Body of pancreas (tissue), 4 donors: ENCODE measurements at places on chromosomes 2 and 18.

DNA sequence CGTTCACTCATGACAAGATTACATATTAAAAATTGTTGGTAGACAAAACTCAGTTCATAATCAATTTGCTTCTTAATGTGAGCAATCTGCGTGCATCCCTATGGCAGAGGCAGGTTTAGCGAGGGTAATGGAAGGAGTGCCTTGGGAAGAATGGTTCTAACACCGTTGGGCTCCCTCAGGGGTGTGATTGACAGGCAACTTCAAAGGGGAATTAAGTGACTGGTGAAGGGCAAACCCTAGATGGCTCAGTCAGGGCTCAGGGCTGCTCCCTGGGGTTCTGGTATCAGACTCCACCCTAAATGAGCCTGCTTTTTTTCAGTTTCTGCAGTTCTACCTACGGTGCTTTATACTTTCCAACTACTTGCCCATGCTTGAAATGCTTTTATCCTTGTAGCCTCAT lies 419.5 kb upstream of the CELF4 start:
- DNase-seq, result no peak
- no peak overlapping the region for H3K27ac ChIP-seq
- H3K4me3 ChIP-seq, result no peak overlapping the region
- H3K36me3 ChIP-seq, result no peaks in the 10 kb centered on the region
- H3K4me1 ChIP-seq, result no peaks in the 10 kb centered on the region

GRCh38 chr2:56449449-56449860 lies 265.7 kb downstream of the CCDC85A start:
- DNase-seq, result no peak
- H3K4me1 ChIP-seq, result peaks cover 8% of the 10 kb centered on the region
- H3K27ac ChIP-seq, result peak overlapping the region; percentile 46
- no peaks in the 10 kb centered on the region for H3K36me3 ChIP-seq

DNA sequence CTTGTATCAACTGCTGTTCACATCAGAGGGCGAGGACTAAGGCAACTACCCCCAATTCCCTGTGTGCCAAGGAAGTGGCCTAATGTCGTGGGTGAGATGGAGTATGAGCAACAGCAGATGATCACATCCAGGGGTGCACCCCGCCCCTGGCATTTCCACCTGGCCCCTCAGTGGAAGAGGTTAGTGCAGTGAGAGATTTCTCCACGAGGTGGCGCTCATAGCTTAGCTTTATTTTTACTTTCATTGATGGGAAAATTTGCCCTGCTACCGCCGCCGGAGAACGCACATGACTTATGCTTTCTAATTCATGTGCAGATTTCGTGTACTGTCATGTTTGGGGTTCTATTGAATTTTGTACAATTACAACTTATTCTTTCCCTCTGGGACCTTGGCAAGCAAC lies 470.6 kb upstream of the MEX3C start:
- no peak overlapping the region for H3K4me3 ChIP-seq
- no peaks in the 10 kb centered on the region for H3K27me3 ChIP-seq
- H3K4me1 ChIP-seq, result peaks cover 6% of the 10 kb centered on the region
- DNase-seq, result peak; percentile 66
- H3K36me3 ChIP-seq, result no peaks in the 10 kb centered on the region
- no peak overlapping the region for H3K27ac ChIP-seq

DNA sequence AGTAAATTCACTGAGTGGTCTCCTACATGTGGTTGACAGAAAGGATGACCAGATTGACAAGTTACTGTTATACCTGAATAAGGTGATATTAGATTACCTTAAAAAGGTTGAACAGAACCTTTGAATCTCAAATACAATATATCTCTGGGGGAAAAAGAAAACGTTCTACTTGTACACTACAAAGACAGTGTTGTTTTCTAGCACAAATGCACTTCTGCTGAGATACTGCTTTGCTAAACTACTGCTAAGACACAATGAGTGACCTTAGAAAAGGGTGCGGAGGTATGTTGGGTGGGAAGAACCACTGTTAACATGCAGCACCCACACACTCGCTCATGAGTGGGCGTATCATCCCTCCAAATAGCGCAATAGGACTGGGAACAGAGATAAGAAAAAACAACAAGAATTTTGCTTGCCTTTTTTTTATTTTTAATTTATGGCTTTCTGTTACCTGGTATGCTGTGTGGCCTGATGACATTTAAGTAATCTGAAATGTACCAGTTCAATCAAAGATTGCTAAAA lies 6.1 kb downstream of the BCL2 start:
- H3K4me1 ChIP-seq, result peaks cover 6% of the 10 kb centered on the region
- H3K27ac ChIP-seq, result no peak overlapping the region
- H3K36me3 ChIP-seq, result no peaks in the 10 kb centered on the region
- no peaks in the 10 kb centered on the region for H3K27me3 ChIP-seq

DNA sequence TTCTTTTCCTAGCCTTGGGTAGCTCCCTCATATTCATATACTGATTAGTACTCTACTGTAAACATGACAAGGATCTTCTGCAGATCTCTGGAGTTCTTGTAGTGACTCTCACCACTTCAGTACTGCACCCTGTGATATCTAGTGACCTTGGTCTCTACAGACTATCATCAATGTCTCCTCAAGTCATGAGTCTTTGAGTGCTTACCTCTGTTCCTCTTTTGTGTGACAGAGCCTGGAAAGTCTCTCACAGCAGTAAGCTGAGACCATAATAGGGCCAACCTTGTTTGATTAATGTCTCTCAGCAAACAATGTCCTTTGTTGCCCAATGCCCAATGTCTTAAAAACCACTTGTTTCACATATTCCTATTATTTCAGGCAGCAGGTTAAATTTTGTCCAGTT lies 34.2 kb upstream of the BAZ2B start:
- H3K4me1 ChIP-seq, result no peaks in the 10 kb centered on the region
- no peak overlapping the region for H3K27ac ChIP-seq
- no peak overlapping the region for H3K4me3 ChIP-seq
- no peak for DNase-seq
- no peaks in the 10 kb centered on the region for H3K27me3 ChIP-seq

DNA sequence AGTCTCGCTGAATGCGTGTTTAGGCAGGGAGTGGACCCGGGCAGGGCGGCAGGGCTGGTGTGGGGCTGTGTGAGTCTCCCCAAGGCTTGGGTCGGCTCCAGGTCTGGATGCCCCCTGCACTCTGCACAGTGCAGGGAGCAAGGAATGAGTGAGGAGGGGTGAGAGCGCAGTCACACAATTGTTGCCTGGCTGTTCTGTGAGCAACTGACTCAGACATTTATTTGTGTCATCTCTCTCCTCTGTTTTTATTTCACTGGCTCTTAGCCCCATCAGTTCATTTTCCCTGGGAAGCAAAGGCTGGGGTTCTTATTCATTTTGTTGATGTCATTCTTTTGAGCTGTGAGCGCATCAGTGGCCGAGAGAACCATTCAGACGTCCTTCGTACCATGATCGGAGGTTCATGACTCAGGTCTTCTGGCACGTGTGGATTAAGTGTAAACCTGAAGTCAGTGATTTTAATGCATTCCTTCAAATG lies 61.1 kb downstream of the GATA6 start:
- DNase-seq, result no peak
- H3K27ac ChIP-seq, result no peak overlapping the region
- H3K36me3 ChIP-seq, result no peaks in the 10 kb centered on the region
- no peak overlapping the region for H3K4me3 ChIP-seq
- no peaks in the 10 kb centered on the region for H3K4me1 ChIP-seq

- no peak for DNase-seq
- peaks cover 6% of the 10 kb centered on the region for H3K4me1 ChIP-seq
- no peaks in the 10 kb centered on the region for H3K27me3 ChIP-seq
- no peaks in the 10 kb centered on the region for H3K36me3 ChIP-seq
These were observed 47.2 kb downstream of the MAP2 start for GRCh38 chr2:209471037-209471436.

- no peak overlapping the region for H3K27ac ChIP-seq
- H3K4me3 ChIP-seq, result no peak overlapping the region
- peaks cover 5% of the 10 kb centered on the region for H3K4me1 ChIP-seq
- no peaks in the 10 kb centered on the region for H3K27me3 ChIP-seq
These were observed 569.3 kb downstream of the TNS1 start for GRCh38 chr2:217433522-217433921.

- H3K27me3 ChIP-seq, result no peaks in the 10 kb centered on the region
- H3K36me3 ChIP-seq, result no peaks in the 10 kb centered on the region
- no peak for DNase-seq
- H3K4me3 ChIP-seq, result no peak overlapping the region
- no peak overlapping the region for H3K27ac ChIP-seq
These were observed 1624.9 kb upstream of the CELF4 start for GRCh38 chr18:39190508-39190907.

DNA sequence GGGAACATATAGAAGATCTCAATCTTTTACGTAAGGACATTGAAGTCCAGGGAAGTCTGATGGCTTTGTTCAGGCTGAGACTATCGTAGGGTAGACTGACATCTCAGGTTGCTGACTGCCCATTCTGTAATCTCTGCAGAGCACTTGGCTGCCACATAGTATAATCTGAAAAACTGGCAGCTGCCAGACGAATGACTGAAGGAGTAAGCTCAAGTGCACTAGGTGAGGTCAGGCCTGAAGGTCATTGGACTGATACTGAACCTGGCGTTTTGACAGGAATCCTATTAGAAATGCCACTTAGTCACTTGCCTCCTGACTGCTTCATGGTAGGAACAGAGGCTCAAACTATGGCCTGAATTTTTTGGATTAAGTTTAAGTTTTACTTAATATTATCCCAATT lies 23.5 kb downstream of the GPD2 start:
- peak; percentile 44 for DNase-seq
- H3K36me3 ChIP-seq, result no peaks in the 10 kb centered on the region
- H3K27me3 ChIP-seq, result no peaks in the 10 kb centered on the region
- H3K27ac ChIP-seq, result no peak overlapping the region
- no peak overlapping the region for H3K4me3 ChIP-seq

GRCh38 chr2:235864733-235865515 lies 303.3 kb downstream of the GBX2 start:
- no peaks in the 10 kb centered on the region for H3K4me1 ChIP-seq
- DNase-seq, result no peak
- no peak overlapping the region for H3K27ac ChIP-seq

DNA sequence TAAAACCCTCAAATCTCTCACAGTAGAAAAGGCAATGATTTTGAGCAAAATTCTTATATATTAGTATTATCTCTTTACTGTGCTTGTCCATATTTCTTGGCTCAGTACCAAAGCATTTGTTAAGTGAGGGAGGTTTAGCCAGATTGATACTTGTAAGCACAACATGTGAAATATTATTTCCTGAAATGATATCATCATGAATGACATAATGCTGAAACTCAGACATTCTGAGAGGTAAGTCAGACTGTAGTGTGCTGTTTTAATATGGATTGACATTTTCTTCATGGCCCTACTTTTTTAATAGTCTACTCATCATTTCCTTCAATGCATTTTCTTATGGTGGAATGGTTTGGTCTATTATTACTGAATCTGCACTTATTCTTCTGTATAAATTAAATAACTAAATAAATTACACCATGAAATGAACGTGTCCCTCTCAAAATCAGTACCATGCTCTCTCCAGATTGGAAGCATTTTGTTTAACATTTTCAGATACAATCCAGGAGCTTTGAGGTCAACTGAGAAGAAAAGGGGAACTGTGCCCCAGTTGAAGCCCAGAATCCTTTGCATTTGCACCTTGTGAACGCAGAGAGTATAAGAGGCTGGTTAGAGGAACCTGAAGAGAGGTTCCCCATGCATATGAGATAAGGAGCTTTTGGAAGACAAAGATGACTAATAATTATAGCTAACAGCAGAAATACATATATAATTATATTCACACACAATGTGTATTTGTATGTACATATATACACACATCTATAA lies 50.1 kb upstream of the CRACDL start:
- H3K4me3 ChIP-seq, result no peak overlapping the region
- DNase-seq, result no peak
- H3K27me3 ChIP-seq, result no peaks in the 10 kb centered on the region
- H3K27ac ChIP-seq, result no peak overlapping the region
- H3K36me3 ChIP-seq, result no peaks in the 10 kb centered on the region

DNA sequence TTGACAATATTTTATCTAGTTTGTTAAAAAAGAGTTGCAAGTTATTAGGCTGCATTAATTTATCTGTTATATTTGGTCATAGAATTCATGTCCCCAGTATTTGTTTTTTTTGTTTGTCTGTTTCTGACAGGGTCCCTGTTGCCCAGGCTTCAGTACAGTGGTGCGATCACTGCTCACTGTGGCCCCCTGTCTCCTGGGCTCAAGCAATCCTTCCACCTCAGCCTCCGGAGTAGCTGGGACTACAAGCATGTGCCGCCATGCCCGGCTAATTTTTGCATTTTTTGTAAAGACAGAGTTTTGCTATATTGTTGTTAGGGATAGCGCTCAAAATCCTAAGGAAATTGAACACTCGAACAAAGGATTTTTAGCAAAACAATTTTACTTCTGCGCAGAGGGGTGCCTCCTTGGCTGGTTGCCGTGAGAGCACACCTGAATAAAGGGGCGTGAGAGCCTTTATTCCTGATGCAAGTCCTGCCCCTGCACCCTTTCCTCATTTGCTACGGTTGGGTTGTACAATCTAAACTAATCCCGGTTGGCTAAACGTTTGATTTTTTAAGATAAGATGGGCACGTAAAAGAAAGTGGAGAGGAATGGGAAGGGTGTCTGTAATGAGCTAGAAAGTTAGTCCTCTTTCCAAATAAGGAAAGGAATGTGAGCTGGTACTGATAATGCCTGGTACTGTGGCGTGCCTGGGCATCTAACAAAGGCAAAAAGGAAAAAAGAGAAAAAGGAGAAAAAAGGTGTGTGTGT lies 65.5 kb downstream of the COMMD1 start:
- no peaks in the 10 kb centered on the region for H3K36me3 ChIP-seq
- DNase-seq, result no peak
- H3K27ac ChIP-seq, result peak overlapping the region; percentile 25

GRCh38 chr2:193776988-193777387 lies 1582.3 kb upstream of the TMEFF2 start:
- H3K36me3 ChIP-seq, result no peaks in the 10 kb centered on the region
- no peaks in the 10 kb centered on the region for H3K4me1 ChIP-seq
- H3K27ac ChIP-seq, result no peak overlapping the region
- DNase-seq, result no peak

DNA sequence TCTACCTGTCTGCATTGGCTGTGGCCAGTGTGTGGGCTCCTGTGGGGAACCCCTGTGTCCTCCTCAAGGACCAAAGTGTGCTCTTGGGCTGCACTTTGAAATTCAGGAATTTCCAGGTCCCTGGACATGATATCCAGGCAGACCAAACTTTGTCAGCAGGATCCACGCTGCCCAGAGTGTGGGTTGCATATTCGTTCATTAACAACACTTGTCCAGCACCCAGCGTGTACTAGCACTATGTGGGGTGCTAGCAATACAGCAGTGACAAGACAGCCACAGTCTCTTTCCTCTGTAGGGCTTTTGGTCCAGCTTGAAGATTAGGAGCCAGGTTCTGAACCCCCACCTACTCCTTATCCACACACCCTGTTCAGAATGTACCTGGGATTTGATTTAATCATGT lies 304.5 kb downstream of the ZNF521 start:
- H3K4me3 ChIP-seq, result no peak overlapping the region
- no peaks in the 10 kb centered on the region for H3K4me1 ChIP-seq
- no peak for DNase-seq
- no peaks in the 10 kb centered on the region for H3K36me3 ChIP-seq
- H3K27me3 ChIP-seq, result no peaks in the 10 kb centered on the region

GRCh38 chr18:48279312-48279711 lies 129.9 kb downstream of the ZBTB7C start:
- no peaks in the 10 kb centered on the region for H3K36me3 ChIP-seq
- DNase-seq, result no peak
- no peaks in the 10 kb centered on the region for H3K27me3 ChIP-seq
- H3K27ac ChIP-seq, result no peak overlapping the region
- H3K4me1 ChIP-seq, result no peaks in the 10 kb centered on the region

- peak within 1 kb of the TSS; percentile 93 for H3K4me3 ChIP-seq
- H3K4me1 ChIP-seq, result peaks cover 28% of the 10 kb centered on the region
- H3K27me3 ChIP-seq, result no peaks in the 10 kb centered on the region
- no peaks in the 10 kb centered on the region for H3K36me3 ChIP-seq
These were observed at the start of gene MXD1 for GRCh38 chr2:69914950-69915945. MXD1 (plus strand) TSS chr2:69915109; CDS start chr2:69915331, 222 bp downstream.
